ENCODE measurements at places on chromosomes 6 and 20.

DNA sequence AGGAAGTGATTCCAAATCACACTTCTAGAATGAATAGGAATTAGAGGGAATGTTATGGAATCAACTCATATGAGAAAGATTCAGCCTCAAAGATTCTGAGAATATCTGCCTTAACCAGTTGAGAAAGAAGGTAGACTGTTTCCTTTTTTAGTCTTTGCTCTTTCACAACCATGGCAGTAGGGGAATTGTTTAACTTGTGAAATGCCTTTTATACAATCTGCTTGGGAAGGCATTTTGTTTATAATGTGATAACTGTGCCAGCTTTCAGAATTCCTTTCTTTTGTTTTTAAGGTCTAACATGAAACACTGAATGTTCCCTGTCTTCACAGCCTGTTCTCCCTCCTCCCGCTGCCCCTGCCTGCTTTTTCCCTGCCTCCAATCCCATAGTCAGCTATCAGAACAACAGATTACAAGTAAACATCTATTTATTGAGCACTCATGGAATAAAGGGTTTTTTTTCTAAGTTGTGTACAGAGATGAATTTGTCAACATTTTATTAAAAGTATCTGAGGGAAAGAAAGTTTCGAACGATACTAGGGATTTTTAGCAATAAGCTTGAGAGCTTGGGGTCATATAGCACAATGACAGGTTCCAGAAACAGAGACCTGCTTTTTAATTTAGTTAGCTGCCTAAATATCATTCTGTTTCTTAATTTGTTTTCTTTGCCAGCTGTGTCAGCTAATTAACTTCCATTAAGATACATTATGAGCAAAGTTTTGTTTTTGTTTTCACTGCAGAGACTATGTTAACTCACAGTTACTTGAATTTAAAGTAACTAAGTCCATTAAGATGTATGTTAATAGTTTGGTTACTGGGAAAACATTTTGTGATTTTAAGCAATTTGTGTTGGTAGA lies 28.3 kb upstream of the FBXO30 start:
- no peak for DNase-seq

GRCh38 chr20:63698739-63699465 lies 2.5 kb downstream of the TNFRSF6B start:
- no peak for DNase-seq

- DNase-seq: no peak
These were observed 253.5 kb downstream of the NRN1 start for GRCh38 chr6:5753209-5753608.

DNA sequence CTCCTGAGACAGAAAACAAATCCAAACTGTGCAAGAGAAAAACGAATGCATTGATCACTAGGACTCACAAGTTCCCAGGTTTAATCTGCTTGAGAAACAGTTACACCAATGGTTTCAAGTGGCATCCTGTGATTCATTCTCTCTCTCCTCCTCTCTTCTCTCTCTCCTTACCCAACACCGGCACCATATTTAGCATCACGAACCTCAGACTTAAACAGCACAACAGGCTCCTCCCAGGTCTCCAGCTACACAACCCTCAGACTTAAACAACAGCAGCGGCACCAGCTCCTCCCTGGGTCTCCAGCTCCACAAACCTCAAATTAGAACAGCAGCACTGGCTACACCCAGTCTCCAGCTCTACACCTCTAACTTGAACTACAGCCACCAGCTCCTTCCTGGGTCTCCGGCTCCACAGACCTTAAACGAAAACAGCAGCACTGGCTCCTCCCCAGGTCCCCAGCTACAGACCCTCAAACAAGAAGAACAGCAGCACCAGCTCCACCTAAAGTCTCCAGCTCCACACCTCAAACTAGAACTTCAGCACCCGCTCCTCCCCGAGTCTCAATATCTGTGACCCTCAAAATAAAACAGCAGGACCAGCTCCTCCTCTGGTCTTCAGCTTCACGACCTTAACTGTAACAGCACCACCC lies 355.9 kb downstream of the PREX1 start:
- no peak for DNase-seq

- DNase-seq: no peak
These were observed at the start of gene SYTL3 for GRCh38 chr6:158649289-158650143. Gene SYTL3, plus strand, starts transcription at chr6:158650054. Its CDS starts 13,215 bp downstream, at chr6:158663269.

DNA sequence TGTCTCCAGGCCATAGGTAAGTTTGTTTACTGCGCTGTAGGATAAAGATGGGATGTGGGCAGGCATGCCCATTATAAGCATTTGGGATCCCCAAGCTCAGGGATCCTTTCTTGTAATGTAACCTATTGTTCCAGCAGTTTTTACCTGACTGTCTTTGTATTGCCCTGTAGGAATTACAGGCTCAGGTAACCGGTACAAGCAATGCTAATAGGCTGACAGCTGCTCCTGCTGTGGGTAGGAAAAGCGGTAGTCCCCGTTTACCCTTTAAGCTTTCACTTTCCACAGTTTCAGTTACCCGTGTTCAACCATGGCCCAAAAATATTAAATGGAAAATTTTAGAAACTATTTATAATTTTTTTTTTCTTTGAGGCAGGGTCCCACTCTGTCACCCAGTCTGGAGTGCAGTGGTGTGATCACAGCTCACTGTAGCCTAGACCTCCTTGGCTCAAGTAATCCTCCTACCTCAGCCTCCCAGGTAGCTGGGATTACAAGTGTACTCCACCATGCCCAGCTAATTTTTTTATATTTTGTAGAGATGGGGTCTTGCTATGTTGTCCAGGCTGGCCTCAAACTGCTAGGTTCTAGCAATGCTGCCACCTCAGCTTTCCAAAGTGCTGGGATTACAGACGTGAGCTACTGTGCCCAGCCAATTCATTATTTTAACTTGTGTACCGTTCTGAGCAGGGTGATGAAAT lies 108.6 kb downstream of the CDYL start:
- DNase-seq: no peak

- DNase-seq: no peak
These were observed 3.5 kb downstream of the CST3 start for GRCh38 chr20:23634044-23634801.

DNA sequence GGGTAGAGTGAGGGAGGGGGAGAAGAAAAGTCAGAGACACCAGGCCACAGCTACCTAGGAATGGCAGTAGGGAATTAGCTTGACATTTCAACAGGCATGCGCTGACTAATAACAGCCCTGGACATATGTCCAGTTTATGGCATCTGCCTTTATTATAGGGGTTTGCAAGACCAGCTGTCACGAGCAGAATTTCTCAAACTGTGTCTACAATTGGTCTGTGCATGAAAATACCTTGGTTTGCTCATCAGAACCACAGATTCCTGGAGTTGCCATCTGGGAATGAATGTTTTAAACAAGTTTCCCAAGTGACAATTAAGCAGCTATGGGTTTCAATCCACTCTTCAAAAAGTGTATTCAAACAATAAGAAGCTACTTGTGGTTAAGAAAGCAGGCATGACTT lies 110.3 kb upstream of the ENPP5 start:
- DNase-seq: no peak

Measured in putamen (tissue), 1 donor.